CD14-positive monocyte (primary cell): ENCODE measurements at places on chromosomes 1 and 21.

DNA sequence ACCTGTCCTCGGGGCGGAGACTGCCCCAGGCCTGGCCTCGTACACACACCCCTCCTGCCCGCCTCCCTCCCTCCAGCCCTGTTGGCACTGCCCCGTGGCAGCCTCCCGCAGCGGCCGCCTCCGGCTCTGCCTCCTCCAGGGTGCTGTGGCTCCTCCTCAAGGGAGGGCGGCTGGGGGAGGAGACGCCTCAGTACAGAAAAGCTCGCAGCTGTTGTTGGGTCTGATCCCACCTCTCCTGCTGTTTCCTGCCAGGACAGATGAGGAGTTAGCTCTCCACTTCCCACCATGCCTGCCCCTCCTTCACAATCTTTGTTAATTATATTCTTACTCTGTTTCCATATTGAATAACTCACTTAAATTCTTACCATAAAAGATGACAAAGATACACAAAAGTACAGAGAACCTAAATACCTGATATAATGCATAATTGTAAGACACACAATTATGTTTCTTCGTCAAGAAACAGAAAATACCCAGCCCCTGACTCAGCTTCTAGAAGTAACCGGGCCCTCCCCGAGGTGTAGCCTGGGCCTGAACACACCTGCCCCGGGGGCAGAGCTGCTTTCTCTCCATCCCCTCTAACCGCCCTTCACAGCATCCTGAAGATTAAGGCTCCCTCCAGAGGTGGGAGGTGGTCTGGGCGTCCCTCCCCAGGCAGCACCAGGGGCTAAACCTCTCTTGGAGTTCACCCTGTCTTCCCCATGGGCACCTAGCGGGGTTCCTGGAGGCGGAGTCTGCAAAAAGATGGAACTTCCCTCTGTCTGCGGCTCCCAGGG lies 30.6 kb upstream of the COL6A1 start:
- H3K27me3 ChIP-seq = no peaks in the 10 kb centered on the region
- no peak overlapping the region for H3K27ac ChIP-seq
- H3K36me3 ChIP-seq = no peaks in the 10 kb centered on the region

GRCh38 chr21:35227786-35228185 lies 178.7 kb upstream of the RUNX1 start:
- peaks cover under 1% of the 10 kb centered on the region for H3K4me1 ChIP-seq
- H3K36me3 ChIP-seq = no peaks in the 10 kb centered on the region
- H3K27ac ChIP-seq = no peak overlapping the region
- H3K4me3 ChIP-seq = no peak overlapping the region

DNA sequence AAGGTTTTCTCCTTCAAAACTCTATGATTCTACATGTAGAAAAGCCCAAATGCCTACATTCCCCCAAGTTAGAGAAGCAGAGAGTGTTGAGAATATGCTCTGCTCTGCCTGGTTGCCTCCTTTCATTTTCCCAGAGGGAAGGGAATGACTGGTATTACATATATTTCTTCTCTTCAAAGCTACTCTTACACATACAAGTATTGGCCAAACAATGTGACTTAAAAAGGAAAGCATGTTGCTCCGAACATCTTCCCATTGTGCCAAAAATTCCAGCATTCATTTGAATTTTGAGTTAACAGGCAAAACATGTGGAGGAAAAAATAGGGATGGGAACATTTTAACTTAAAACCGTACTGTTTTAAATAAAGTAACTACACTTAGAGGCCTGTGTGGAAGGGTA lies 125.2 kb downstream of the COQ8A start:
- no peaks in the 10 kb centered on the region for H3K36me3 ChIP-seq
- DNase-seq = no peak
- no peaks in the 10 kb centered on the region for H3K4me1 ChIP-seq

DNA sequence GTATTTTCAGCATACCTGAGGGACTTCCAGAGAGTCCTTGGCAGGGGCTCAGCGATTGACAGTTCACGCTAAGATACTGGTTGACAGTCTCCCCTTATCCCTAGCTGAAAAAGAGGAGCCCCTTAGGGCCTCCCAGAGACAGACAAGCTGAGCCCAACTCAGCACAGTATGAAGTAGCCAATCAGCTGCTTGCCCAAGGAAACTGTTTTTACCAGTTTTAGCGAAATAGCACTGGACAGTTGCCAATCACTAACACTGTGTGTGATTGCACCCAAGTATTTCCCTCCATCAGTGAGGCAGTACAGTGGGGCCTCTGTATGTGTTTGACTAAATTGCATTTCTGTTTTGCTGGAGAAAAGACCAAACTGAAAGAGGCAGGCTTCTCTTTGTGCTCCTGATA lies 27.0 kb downstream of the KHDRBS1 start:
- no peak for DNase-seq
- H3K36me3 ChIP-seq = peaks cover under 1% of the 10 kb centered on the region
- no peaks in the 10 kb centered on the region for H3K27me3 ChIP-seq
- peaks cover 15% of the 10 kb centered on the region for H3K4me1 ChIP-seq

DNA sequence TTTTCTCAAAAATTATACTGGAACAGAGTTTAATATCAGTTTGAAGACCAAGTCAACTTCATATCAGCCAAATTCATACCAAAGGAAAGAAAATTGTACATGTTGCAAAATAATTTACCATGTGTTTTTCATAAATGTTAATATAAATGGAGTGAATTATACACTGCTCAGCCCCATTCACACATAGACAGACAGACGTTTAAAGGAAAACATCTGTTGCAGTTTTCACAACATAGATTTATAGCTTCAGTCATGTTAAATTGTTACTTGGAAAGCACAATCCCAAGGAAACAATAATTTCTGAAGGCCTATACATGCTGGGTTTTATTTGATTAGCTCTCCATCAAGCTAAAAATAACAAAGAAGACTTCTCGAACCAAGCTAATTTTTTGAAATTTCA lies 27.8 kb upstream of the HYI start:
- no peaks in the 10 kb centered on the region for H3K4me1 ChIP-seq
- no peak overlapping the region for H3K27ac ChIP-seq
- no peaks in the 10 kb centered on the region for H3K27me3 ChIP-seq
- no peaks in the 10 kb centered on the region for H3K36me3 ChIP-seq
- DNase-seq = no peak
- H3K4me3 ChIP-seq = no peak overlapping the region

GRCh38 chr1:32685498-32685897 lies 17.1 kb downstream of the SYNC start:
- no peak overlapping the region for H3K4me3 ChIP-seq
- peaks cover 54% of the 10 kb centered on the region for H3K36me3 ChIP-seq
- no peaks in the 10 kb centered on the region for H3K4me1 ChIP-seq
- no peak for DNase-seq
- no peak overlapping the region for H3K27ac ChIP-seq

- no peak for DNase-seq
- H3K27me3 ChIP-seq = no peaks in the 10 kb centered on the region
- no peak overlapping the region for H3K4me3 ChIP-seq
- no peaks in the 10 kb centered on the region for H3K4me1 ChIP-seq
- no peaks in the 10 kb centered on the region for H3K36me3 ChIP-seq
These were observed 46.6 kb upstream of the ATP1A1 start for GRCh38 chr1:116326486-116326885.
